ENCODE measurements at places on chromosomes 7 and 10.

GRCh38 chr10:11026773-11027172 is 9.1 kb downstream of the CELF2 start:
- DNase-seq = no peak

GRCh38 chr7:122692769-122693309 is 6.1 kb downstream of the RNF133 start:
- DNase-seq = no peak

DNA sequence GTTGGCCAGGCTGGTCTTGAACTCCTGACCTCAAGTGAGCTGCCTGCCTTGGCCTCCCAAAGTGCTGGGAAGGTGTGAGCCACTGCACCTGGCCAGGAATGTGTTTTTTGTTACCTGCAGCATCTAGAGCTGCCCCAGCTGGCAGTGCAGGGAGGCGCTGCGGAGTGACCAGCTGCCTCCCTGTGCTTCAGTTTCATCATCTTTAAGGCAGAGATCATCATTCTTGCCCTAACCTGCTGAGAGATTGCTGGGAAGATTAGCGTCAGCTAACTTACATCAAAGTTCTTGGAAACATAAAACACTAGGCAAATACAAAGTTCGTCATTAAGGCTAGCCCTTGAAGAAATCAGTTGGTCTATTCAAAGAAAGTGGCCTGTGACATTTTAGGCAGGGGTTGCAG is 2.3 kb downstream of the ZNF282 start:
- no peak for DNase-seq

DNA sequence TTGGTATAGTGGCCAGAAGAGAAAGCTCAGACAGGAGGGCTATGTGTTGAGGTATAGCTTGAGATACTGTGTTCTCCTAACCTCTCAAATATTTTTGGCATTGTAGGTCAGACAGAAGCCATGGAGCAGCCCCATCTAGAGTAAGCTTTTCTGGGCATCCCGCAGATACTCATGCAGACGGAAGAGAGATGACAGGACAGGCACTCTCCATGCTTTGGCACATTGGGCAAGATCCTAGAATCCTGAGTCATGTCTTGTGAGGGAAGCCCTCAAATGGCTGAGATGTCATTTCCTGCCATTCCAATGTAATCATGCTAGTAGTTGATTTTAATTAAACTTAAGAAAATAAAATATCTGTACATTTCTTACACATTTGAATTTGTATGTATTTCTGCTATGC is 16.8 kb upstream of the KIF20B start:
- peak; percentile 5 for DNase-seq

DNA sequence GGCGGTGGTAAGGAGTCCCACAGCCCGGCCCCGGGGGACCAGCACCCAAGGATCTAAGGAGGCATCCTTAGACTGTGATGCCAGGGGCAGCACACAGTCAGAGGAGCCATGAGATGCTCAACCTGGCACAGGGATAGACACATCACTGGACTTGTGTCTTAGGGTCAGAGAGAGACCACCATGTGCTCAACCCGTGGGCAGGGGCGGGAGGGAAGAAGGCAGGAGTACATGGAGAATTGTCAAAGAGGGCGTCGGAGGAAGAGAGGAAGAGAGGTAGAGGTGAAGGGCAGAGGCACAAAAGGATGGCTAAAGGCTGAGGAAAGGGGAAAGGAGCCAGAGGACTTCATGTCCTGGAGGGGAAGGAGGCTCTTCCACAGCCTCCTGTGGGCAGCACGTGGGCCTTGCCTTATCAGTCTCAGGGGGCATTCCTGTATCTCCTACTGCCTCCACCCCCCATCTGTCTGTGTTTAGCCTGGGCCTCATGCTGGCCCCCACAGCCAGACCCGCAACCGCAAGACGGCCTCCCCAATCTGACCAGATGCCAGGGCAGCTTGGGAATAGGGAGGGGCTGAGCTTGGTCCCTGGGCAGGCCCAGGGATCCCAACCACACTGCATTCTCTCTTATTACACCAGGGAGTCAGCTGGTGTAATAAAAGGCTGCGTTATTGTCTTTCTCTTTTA is 2.2 kb downstream of the ADCY1 start:
- no peak for DNase-seq

- DNase-seq = no peak
These were observed 219.3 kb downstream of the WDR11 start for GRCh38 chr10:121070275-121071070.

DNA sequence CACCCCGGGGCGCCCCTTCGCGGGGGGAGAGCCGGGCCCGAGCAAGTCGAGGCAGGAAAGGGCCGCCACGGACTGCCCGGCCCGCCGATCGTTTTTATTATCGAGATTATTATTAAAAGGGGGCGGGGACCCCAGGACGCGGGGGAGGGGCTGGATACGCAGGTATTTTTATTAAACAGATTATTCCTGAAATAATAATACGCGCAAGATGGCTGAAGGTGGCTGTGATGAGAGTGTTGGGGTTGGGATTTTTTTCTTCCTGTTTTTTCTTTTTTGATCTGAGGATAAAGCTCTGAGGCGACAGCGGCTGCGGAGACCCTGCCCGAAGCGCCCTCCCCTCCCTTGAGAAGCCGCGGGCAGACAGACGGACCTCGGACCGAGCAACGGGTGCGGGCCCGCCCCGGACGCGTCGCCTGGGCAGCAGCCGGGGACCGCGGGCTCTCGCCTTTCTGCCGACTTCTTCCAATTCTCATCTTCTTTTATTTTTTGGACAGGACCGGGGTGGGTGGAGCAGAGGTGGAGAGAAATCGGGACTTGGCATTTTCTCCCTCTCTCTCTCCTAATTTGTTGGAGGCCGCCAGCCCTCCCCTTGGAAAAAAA is 1.4 kb upstream of the TRIM8 start:
- DNase-seq = peak; percentile 65

DNA sequence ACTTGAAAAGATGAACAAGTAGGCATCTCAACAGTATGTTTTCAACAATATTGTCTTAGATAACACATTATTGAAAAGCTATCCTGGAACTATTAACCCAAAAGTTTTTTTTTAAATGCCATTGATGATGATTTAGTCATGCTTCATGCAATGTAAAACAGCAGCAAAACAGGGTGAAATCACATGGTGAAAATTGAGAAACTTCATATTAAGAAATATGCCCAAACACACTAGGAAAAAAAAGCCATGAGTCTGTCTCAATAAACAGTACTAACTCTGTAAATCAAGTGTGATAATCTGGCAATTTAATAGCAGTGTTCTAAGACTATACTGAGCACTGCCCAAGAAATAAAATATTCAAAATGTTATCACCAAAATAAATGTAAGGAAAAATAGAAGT is 613.1 kb downstream of the KCNMA1 start:
- no peak for DNase-seq

DNA sequence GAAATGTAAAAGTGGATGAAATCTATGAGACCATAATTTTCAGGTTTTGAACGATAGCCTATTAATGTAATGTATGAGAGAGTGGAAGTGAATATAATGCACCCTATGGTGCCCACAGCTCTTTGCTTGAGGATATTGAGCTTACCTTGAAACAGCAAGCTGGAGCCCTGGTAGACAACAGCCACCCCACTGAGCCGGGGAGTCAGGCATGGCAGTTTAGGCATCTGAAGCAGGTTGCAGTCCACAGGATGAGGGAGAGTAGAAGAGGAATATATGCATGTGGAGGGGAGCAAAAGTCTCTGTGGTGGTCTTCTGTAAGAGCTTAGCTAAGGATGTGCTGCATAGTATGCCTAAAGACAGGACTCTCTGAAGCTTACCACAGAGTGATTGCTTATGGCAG is 817.3 kb downstream of the DNAJB9 start:
- DNase-seq = no peak

DNA sequence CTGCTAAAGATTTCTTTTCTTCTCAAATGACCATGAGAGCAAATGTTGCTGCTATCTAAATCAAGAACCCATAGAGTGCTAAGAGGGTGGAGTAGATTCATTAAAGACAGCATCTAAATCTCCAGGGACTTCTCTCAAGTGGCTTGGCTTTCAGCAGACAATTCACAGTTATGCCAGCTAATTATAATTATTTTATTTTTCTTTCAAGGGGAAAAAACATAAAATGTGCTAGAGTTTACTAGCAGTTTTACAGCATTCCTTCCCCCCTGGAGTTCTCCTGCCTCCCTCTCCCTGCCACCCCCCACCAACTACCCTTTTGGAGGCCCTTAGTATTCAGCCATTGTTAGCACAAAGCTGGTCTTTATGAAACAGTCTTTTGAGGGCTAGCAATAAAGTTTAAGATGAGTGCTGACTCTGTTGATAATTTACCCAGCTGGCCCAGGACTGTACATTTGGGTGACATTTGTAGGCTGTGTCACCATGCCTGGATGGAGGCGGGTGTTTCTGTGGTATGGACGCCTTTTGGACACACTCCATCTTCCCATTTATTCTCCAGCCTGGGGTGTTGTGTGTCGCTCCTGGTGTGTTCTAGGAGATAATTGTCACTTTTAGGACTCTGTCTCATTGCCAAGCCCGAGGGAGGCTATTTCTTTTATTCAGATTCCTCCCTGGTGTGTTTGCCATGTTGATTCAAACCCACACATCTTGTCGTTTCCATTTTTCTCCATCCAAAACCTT is 160.2 kb downstream of the CREB5 start:
- no peak for DNase-seq

- peak; percentile 57 for DNase-seq
These were observed 243.1 kb upstream of the AOAH start for GRCh38 chr7:36967387-36967786.

DNA sequence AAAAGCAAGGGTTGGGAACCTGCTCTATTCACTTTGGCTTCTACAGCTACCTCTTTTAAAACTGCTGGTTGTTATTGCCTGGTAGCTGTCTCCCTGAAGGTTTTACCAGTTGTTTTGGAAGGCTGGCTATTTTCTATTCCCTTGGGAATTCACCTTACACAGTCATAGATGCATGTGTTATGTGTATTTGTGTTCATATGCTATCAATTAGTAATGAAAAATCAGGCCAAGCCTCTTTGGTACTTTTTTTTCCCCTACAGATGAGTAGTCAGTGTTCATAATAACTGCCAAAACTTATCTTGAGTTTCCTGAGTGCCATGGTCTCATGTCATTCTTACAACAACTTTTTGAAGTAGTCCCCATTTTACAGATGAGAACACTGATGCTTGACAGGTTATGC is 738.0 kb upstream of the GALNT17 start:
- DNase-seq = no peak

DNA sequence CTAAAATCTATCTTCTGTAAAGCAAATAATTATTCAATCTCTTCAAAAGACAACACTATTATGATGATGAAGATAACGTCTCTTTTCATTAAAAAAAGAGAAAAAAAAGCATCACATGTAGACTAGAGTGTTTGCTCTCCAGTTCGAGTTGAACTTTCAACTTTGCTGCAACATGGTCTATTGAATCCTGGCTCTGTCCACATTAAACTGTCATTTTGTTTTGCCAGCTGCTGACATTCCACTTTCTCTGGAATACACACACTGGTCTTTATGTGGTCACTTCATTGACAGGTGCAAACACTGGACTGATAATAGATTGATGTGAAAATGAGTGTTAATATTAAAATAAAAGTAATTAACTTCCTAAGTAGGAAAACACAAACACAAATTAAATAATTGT is 61.7 kb downstream of the PTF1A start:
- no peak for DNase-seq

GRCh38 chr10:60295028-60295937 is 94.4 kb downstream of the ANK3 start:
- DNase-seq = no peak

DNA sequence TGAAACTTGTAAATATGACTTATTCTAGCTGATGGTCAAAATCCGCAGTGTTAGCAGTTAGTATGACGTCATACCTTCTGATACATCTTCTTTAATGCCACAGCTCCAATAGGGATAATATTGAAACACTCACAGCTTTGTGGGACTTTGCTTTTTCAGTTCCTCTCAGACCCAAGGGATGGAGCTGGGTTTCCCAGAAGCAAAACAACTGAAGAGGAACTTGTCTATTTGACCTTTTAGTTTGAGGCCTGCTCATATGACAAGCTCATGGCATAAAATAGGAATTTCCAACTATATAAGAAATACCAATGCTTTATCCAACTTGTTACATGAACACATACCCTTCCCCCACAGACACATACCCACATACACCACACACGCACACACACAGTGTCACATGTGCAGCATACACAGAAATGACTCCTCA is 31.6 kb upstream of the C10orf67 start:
- DNase-seq = no peak

DNA sequence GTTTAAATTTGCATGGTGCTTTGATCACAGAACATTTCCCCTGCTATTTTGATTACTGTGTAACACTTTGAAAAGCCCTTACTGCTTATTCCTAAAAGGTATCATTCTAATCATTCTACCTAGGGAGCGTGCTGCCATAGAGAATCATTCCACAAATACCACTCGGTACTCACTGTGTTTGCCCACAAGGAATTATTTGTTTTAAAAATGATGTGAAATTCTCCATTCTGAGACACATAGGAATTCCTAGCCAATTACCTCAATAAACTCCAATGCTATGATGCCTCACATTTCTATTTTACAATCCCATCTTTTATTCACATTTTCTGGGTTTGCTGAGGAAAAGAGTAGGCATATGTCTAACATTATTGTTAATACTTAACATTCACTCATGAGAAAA is 16.2 kb upstream of the TES start:
- no peak for DNase-seq

GRCh38 chr7:105278973-105279687 is 109.6 kb downstream of the SRPK2 start:
- no peak for DNase-seq

DNA sequence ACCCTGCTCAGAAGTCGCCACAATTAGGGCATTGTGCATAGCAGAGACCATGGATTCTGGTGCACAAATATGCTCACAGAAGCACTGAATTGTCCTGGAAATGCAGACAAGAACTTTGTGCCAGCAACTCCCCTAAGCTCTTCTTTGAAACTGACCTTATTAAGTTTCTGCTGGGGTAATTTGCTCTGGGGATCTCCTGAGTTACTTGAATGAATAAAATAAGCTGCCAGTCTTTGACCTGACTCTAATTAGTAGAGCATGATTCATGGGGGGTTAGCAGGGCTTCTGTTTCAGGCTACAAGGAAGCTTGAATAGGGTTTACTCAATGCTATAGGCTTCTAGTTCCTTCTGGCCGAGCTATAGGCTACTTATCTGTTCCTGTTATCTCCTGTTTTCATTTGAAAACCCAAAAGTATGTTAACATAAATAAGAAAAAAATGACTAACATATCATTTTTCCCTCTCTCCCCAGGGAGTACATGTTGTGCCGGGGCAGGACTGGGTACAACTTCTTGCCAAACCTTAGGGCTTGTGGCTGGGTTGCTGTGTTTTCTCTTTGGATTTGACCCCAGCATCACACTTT is 169.0 kb upstream of the TMEM229A start:
- no peak for DNase-seq

DNA sequence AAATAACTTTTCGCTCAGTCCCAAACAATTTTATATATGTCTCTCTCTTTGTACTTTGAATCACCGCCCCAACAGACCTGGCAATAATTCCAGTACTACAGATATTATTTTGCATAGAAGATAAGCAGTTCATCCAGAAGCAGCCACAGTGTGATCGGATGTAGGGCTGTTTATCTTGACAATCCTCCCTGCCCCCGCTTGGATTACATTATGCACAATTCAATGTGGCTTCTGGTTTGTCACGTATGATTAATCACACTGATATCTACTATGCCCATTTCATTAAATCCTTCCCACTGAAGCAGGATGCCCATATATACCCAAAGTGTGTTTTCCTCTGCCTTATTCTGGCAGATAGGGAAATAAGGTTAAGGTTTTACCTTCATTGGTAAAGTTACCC is 115.2 kb downstream of the PDE1C start:
- no peak for DNase-seq
